ENCODE measurements at places on chromosomes 7 and 10.
A peak's percentile ranks its signal among the peaks of the same experiment; 100 is the strongest.

DNA sequence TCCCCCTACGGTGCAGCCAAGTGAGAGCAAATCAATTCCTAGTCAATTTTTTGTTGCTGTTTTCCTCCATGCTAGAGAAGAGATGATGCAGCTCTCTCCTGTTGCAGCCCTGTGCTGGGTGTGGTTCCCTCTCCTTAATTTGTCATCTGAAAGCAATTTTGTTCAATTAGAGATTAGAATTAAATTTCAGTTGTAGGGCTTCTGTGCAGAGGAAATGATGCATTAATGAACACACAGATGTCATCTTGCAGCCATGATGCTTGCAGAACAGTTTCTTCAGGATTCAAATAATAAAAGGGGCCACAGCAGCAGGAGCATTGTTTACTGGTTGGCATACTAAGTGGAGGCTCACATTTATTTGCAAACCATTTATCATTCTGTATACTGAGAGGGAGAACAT lies 266.0 kb downstream of the AUTS2 start:
- no peak for DNase-seq

DNA sequence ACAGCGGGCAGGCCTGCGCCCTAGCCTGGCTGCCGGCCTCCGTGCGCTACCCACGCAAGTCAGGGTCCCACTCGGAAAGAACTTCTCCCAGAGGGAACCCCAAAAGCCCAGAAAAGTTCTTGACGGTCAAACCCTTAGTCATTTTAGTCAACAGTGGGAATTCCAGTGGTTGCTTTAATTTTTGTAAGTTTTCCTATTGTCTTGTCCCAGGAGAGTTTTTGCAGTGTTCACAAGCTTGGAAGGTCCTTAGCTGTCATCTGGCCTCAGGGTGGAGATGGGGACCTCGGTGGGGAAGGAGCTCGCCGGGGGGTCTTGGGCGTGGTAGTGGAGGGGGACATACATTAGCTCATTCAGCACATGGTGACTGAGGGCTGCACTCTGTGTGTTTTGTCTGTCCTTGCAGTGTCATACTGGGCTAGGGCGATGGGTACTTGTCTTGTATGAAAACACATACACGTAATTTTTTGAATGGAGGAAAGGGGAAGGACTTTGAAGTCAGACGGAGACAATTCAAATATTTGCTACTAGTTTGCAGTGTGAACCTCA lies 736 bp downstream of the MINDY4 start:
- peak; percentile 15 for DNase-seq

DNA sequence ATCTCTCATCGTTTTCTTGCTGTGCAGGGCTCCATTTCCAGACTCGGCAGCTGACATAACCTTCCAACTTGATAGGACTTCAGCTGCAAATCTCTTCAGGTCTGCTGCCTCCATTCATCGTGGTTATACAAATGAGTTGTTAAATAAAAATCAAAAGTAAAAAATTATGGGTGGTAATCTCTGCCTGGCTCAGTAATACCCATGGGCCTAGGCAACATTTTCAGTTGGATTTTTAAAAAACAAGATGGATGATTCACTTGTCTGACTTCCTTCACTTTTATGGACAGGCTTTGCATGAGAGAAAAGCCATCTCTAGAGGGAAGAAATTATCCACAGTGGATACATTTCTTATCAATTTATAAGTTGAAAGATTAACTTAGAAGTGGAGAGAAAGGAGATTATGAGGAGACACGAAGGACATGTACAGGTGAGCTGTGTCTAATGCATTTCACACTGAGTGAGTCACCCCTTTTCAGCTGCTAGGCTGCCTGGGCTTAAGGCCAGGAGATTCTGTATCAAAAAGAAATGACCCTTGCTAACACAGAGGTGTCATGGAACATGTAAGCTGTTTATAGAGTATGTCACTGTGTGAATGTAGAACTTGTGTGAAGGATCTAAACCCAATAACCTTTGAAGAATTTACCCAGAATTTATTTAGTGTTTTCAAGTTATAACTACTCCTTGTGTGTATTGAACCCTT lies 495.1 kb downstream of the AUTS2 start:
- no peak for DNase-seq

DNA sequence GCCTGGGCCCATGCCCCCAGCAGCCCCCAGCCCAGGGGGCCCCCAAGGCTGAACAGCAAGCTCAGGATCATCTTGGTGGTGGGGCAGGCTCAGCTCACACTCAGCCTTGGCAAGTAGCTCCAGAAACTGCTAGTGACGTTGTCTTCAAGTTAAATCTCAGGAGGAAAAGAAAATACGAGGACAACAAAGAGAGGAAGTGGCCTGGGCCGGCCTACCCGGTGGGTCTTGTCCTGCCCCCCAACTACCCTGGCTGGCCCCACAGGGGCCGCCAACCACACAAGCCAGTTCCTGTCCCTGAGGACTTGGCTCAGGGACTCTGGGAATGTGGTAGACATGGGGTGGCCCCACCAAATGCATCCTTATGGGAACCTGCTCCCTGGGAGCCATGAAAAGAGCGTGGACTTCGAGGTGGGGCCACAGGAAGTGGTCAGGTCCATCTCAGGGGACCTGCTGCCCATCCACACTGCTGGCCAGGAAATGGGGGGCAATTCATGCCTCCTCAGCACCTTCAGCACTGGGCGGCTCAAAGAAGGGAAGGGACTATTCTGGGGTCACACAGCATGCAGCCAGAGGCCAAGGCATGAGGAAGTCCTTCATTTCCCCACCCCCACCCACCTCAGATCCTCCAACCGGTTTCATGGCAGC lies at the start of gene MMRN2:
Gene MMRN2 (minus strand): TSS at position 145 of the 645 bp plus-strand sequence. CDS start 74 bp downstream, at position 71.
- no peak for DNase-seq

DNA sequence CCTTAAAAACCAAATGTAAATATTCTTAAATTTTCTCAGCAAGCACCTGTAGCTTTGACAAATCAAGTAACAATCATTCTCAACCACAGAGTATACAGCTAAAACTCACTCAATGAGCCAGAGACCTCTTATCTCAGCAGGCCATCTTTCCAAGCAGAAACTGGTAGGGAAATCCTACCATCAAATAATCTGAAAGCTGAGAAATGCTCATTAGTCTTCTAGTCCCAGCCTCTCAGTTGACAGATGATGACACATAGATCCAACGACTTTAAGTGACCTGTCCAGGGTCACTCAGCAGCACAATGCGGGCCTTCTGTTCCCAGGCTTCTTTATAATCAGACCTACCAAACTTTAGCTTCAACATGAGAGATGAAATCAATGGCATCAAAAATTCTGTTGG lies 184.6 kb downstream of the SGMS1 start:
- no peak for DNase-seq

GRCh38 chr10:114867365-114867764 lies 45.8 kb downstream of the FHIP2A start:
- no peak for DNase-seq

DNA sequence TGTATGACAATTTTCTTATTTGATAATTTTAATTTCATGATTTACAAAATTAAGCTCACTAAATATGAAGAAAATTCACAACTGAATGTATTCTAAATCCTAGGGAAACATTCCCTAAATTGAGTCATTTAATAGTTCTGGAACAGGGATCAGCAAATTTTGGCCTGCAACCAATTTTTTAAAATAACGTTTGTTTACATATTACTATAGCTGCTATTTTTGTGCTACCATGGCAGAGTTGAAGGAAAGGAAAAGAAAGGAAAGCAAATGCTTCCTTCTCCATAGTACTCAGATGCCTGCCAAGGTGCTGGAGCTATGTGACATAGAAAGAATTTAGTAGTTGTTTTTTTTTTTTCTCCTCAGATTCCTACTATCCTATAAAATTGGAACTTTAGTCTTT lies 1307.7 kb upstream of the LRRTM3 start:
- no peak for DNase-seq

DNA sequence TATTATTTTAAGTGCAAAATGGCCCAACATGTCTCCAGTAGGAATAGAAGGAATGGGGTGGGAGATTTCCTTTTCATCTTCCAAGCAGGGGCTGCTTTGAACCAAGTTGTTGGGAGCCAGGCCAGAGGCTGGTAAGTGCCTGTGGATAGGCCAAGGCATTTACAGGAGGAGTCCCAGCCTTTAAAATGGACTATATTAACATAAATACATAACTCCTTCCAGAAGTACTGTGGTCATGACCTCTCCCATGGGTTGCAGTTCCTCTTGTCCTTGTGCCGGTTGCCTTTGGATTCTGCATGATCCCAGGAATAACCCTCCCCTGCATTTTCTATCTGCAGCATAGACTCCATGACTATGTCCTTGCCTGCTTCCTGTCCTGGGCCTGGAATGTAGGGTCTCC lies 95.8 kb downstream of the SEC23IP start:
- DNase-seq: no peak

- DNase-seq: no peak
Measured at GRCh38 chr10:11218395-11218794, 200.7 kb downstream of the CELF2 start.

DNA sequence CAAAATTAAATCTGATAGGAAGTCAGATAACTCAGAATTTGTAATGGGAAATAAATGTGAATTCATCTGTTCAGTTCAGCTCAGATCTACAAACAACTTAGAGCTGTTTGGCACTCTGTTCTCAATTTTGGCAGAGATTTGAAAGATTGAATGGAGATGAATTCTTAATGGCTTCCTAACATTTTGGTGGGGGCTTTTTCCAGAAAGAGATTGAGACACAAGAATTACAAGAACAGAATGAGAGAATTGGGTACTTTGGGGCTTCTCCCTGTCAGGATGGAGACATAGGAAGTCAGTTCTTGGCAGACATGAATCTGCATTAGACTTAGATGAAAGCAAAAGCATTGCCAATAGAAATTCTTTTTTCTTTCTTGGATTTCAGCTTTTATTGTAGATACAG lies 39.0 kb upstream of the PTPRZ1 start:
- no peak for DNase-seq

DNA sequence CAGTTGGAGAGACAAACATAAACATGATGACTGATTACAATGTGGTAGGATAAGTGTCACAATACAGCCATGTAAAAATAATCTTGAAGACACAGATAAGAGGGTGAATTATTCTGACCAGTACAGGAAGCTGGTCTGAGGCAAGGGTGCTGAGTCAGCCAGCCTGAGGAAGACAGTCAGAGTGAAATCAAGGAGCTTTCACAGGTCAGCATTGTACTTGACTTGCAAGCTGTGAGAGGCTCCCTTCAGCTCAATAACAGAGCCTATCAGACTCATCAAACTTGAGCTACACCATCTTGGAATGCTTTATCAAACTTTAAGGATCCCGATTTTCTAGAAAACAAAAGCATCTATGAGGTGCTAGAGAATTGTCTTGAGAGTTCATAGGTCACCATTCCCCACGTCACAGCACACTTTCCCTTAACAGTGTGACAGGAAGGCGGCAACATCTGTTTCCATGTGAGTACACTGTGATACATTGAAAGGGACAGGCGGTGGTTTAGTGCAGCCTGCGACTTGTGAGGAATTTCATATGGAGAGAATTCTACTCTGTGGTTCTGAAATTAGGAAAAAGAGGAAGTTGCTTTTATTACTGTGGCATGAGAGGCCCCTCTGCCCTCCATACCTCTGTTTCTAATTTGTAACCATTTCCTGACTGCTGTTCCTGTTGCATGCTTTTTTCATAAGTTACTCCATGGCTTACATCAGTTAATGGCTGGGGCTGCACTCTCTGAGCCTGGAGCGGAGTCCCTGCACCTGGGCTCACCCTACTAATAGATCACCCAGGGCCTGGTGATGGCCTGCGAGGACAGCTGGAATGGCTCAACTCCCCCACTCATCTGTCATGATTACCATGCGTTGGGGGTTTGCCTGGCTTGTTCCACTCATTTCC lies 417.1 kb downstream of the SUGCT start:
- no peak for DNase-seq

GRCh38 chr10:47178537-47179290 lies 121.3 kb upstream of the GDF10 start:
- DNase-seq: no peak

GRCh38 chr10:114943000-114943399 lies 5.0 kb downstream of the TRUB1 start:
- peak; percentile 14 for DNase-seq
